ENCODE measurements at places on chromosomes 12 and 14. TPM values are rescaled to one million over a fixed set of nuclear protein-coding genes. Genes with fewer than 3 reads are reported as not detected.

The SLC17A8 gene
- 0.32 TPM for polyA plus RNA-seq

- DNase-seq = no peak
Observed at GRCh38 chr14:100587086-100587762, at the start of gene BEGAIN. BEGAIN (minus strand) TSS chr14:100587417; CDS start chr14:100587290, 127 bp downstream.

DNA sequence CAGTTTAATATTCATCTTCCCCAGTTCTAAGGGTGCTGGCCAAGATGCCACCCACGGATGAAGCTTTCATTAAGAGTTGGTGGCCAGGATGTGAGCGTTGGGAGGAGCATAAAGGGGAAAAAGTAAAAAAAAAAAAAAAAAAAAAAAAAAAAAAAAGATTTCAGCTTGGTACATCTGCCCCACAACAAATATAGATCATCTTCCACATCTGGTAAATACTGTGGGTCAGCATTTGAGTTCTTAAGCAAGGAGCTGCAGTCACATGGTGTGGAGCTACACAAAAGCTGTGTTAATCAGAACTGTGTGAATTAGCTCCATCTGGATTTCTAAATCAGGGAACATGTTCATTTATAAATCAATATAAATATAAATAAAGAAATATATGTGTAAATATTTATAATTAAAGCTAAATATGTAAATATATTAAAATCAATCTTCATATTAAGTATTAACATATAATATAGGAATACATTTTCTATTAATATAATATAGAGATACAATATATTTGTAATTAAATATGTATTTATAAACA is 262.3 kb downstream of the NUAK1 start:
- DNase-seq = no peak

- DNase-seq = no peak
Observed at GRCh38 chr14:101715210-101716076, 46.1 kb upstream of the PPP2R5C start.

GRCh38 chr14:96486705-96487104 is 15.5 kb upstream of the PAPOLA start:
- no peak for DNase-seq

- peak; percentile 58 for DNase-seq
Observed at GRCh38 chr12:14185427-14186192, 179.9 kb upstream of the ATF7IP start.

The PTCSC3 gene
- 0.43 TPM for polyA plus RNA-seq

DNA sequence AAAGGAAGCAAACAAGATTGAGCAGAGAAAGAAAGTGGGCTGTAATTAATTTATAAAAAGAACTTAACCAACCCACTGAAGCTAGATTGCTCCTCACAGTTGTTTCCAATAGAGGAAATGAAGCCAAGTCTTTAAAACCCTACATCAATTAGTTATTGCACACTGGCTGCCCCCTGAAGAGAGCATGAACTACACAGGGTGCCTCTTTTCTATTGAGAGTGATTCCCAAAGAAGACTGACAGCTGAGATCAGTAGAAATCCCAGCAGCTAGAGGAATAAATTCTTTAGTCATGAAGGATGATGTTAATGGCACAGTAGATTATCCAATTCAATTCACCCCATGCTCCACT is 8.6 kb upstream of the USP15 start:
- no peak for DNase-seq

GRCh38 chr14:33996462-33996861 is 45.6 kb upstream of the EGLN3 start:
- no peak for DNase-seq

DNA sequence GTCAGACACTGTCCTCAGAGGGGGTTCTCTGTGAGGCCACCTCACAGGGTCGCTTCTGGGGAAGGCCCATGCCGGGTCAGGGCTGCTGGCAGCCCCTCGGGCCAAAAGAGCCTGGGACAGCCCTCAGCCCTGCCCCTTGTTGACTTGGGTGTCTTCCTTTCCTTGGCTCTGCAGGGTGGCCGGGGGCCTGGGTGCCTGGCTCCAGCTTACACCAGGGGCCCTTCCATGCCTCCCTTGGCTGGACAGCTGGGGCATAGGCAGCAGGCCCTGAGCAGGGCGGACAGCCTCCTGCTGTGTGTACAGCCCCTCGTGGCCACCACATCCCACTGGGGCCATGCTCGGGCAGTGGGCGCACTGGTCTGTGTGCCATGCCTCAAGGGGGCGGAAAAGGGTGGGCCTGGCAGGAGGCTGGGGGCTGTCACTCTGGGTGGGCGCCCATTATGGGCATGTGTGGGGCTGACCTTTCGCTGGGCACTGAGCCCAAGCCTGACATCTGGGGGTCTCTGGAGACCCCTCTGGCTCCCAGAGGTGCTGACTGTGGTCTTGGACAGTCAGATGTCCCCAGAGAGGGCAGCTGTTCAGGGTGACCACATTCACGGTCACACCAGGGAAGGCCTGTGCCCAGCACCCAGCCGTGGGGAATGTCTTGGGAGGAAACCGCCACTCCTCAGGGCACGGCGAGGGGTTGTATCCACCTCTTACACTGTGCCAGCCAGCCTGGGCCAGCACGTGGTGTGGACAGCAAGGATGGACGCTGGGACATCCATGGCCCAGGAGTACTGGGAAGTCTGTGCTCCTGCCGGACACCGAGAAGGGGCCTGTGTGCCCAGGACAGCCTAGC is 313.3 kb downstream of the TMEM121 start:
- DNase-seq = no peak

- no peak for DNase-seq
Observed at GRCh38 chr14:101824339-101824727, 62.8 kb downstream of the PPP2R5C start.

DNA sequence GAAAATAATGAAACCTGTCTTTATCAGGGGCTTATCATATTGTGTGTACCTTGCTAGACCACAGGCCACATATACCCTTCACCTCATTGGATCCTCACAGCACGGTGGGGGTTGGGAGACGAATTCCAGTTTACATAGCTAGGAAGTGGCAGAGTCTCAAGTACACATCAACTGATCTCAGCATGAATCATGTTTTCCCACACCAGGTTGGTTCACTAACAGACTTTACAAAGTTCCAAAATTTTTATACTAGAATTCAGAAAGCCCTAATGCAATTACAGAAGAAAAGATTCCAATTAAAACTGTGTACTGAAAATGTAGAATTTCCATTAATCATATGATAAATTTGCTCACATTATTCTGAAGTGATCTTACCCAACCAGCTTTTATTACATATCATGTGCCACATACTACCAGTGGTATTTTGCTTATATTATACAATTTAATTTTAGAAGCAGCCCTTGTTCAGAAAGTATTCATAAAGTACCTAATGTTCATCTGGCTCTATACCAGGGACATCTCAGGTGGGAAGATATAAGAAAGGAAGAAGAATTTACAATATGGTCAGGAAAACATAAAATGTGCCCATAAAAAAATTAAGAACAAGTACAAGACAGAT is 196.2 kb downstream of the ITPR2 start:
- DNase-seq = no peak

The HIGD1C gene
- not detected for polyA plus RNA-seq

GRCh38 chr12:46933947-46934346 is 108.2 kb upstream of the SLC38A4 start:
- DNase-seq = peak; percentile 13

- DNase-seq = no peak
Observed at GRCh38 chr12:57632073-57632957, 686 bp downstream of the B4GALNT1 start.

GRCh38 chr12:107184359-107184930 is 91.1 kb upstream of the CRY1 start:
- DNase-seq = no peak

DNA sequence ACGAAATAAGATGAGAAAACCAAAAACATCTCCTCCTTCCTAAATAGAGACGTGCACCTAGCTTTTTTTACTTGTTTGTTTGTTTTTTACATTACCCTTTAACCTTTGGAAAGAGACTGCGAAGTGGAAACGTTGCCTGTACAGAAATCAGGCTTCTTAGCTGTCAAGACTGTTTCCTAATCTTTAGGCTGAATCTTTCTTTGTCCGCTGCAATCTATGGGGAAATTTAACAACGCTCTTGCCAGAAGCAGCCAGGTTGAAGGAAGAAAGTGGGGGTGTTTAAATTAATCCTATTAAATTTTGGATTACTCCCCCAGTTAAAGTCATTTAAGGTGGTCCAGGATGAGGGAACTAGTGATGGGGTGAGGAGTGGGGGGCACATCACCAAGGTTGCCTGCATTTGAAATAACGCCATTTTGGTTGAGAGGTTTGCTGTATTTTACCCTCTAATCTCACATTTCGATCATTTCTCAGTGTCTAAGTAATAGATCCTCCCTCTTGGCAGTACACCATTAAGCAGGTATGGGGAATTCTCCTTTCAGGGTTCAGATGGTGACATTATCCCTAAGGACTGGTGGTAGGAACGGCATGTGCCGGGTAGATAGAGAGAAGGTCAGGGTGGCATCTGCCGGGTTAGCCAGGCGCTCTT is 2.6 kb downstream of the FLRT2 start:
- no peak for DNase-seq

The GPRC5D gene
- polyA plus RNA-seq = 0.72 TPM

- DNase-seq = no peak
Observed at GRCh38 chr12:5706247-5706646, 238.8 kb downstream of the ANO2 start.

DNA sequence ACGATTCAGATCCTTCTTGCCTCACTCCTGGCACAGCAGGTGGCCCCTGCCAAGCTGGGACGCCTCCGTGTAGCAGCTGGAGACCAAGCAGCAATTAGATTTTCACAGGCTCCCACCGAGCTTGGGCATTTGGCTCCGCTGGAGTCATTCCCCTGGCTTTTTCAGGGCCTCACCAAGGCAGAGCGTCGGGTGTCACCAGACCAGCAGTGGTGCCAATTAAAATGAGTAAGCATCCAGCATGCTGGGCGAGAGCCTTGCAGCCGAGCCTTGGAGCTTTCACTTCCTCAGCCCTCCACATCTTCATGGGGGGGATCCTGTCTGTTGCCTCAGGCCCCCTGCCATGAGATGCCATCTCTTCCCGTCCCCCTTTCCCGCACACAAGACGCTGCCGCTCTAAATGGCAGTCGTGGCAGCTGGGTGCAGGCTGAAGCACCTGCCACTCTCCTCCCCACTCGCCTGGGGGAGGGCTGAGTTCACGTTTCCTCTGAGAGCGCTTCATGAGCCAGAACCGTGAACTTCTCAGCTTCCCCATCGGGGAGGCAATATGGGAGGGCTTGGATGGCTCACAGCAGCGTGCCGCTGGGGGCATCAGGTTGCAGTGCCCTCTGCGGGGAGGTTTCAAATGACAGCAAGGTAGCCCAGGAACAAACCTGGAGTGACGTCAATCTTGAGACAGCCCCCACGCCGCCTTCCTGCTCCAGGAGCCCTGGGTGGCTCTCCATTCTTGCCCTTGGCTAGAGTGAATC is 11.7 kb downstream of the TPCN1 start:
- peak; percentile 77 for DNase-seq

The HOXC12 gene
- not detected for polyA plus RNA-seq

DNA sequence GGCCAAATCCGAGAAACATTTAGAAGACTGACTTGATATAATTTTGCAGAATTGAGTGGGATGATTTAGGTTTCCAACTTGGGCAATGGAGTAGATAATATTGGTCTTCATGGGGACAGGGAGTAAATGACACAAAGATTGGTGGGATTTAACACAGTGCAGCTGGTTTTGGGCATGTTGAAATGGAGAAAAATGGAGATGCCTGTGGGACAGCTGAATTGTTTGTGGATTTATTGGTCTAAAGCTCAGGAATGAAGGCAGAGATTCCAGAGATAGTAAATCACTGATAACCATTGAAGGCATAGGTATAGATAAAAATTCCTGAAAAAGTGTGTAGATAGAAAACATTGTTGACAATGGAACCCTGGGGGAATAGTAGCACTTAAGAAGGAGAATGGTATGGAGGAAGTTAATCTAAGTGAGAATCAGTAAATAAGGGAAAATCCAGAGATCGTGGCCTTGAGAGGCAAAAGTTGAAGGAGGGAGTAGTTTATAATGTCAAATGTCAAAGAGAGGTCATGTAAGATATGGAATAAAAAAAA is 120.9 kb upstream of the ATP2B1 start:
- DNase-seq = no peak

GRCh38 chr14:63899953-63900352 is 47.1 kb downstream of the SYNE2 start:
- DNase-seq = no peak

GRCh38 chr14:32542507-32542906 is 213.4 kb downstream of the AKAP6 start:
- DNase-seq = no peak

Measured in right renal cortex interstitium (tissue), 3 donors.